ENCODE measurements at places on chromosomes 2 and 18. TPM values are rescaled to one million over a fixed set of nuclear protein-coding genes. Genes with fewer than 3 reads are reported as not detected.

DNA sequence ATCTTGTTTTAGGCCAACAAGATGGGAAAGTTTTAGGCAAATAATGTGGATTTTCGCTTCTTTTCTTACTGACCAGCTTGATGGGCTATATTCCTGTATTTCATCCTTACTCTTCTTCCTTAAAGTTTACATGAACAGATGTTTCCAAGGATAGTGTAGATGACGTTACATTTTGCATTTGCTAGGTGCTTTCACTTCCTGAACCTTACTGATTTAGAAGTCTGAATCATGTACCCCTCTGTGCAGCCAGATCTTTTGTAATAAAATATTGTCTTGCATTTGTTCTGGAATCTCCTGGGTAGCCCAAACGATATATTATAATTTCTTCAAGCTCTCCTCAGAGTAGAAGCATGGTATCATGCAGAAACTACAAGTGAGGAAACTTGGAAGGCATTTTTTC lies 93.4 kb downstream of the CALCRL start:
- DNase-seq, result no peak

GRCh38 chr18:32980896-32981295 lies 208.1 kb upstream of the KLHL14 start:
- no peak for DNase-seq

- DNase-seq, result peak; percentile 87
These were observed at the start of gene EHD3 for GRCh38 chr2:31233741-31234682. Gene EHD3 (plus strand): TSS chr2:31234152. CDS start chr2:31234622, 470 bp downstream.

DNA sequence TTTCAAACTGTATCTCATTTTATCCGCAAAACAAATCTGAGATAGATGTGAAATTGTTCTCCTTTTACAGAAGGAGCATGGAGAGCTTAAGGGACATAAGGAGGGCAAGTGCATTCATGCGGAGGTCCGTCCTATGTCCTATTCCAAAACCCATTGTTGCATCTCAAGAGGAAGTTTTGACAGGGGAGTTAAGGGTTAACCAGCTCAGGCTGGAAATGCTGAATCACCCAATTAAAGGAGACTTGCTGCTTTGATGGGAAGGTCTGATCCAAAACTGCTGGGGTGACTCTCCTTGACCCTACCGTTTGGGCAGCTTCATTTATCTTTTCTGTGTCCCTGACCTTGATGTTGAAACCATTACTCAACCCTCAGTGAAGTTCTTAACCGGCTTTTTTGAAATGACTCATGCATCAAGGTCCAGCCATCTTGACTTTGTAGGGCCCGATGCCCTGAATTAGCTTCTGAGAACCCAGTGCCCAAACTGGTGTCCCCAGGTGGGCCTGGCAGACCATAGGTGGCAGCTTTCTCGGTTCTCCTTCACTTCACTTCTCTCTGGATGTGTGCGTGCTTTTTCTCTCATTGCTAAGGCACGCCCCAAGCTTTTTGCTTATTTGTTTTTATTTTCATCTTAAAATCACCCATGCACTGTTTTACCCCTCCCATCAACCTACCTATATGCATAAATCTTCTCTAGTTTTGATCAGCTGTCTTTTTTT lies 15.9 kb upstream of the TXNDC2 start:
- DNase-seq, result no peak

- DNase-seq, result no peak
These were observed 9.0 kb upstream of the ARHGEF4 start for GRCh38 chr2:130827502-130828251.

Gene POTEJ
- total RNA-seq, result not detected

Gene SERPINB2
- total RNA-seq, result not detected
